ENCODE measurements at places on chromosomes 11 and 22. TPM values are rescaled to one million over a fixed set of nuclear protein-coding genes. Genes with fewer than 3 reads are reported as not detected.

DNA sequence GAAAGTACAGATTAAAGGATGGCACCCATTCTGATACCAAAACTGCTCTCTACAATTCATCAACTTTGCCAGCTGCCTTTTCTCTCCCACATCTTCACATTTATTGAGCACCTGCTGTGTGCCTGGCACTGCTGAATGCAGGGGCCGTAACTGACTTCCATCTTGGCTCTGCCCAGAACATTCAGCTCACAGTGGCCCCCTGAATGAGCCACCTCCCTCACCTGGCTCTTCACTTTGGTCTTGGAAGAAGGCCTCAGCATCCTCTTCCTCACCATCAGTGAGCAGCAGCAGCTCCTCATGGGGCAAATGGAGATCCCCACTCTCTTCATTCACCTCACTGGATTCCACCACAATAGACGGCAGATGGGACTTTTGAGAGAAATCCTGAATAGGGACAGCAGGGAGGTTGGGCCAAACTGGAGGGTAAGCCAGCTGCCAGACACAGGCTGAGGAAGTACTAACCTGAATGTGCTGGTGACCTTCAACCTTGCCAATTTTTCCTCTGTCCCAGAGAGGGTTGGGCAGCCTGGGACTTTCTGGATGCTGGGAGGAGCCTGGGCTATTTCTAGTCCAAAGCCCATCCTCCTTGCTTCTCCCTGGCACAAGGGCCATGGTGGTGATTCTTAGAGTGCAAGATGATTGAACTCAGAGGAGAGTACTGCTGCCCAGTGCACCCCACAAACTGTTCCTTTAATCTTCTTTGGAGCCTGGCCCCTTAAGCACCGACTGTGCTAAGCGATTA, 1.9 kb upstream of the UQCC3 start:
- peak overlapping the region; percentile 45 for H3K27ac ChIP-seq
- peak; percentile 47 for DNase-seq
- H3K27me3 ChIP-seq, result no peaks in the 10 kb centered on the region

- no peak for DNase-seq
- H3K4me1 ChIP-seq, result peaks cover 5% of the 10 kb centered on the region
- no peak overlapping the region for H3K4me3 ChIP-seq
- H3K27me3 ChIP-seq, result no peaks in the 10 kb centered on the region
- peaks cover 40% of the 10 kb centered on the region for H3K36me3 ChIP-seq
Observed at GRCh38 chr11:86013713-86014112, 55.2 kb downstream of the PICALM start.

Gene CNTN5
- total RNA-seq, result not detected

Gene SYT9
- total RNA-seq, result not detected

Gene OR10V1
- total RNA-seq, result not detected

Gene CAPN5
- 0.22 TPM for total RNA-seq

Gene GRIK4
- 0.04 TPM for total RNA-seq

Gene BATF2
- 3.9 TPM for total RNA-seq

Gene TMEM25
- total RNA-seq, result 7.5 TPM

- H3K4me1 ChIP-seq, result no peaks in the 10 kb centered on the region
- H3K36me3 ChIP-seq, result no peaks in the 10 kb centered on the region
- H3K27ac ChIP-seq, result no peak overlapping the region
- peaks cover 37% of the 10 kb centered on the region for H3K27me3 ChIP-seq
- no peak for DNase-seq
Observed at GRCh38 chr11:128916681-128917080, 25.5 kb downstream of the KCNJ5 start.

DNA sequence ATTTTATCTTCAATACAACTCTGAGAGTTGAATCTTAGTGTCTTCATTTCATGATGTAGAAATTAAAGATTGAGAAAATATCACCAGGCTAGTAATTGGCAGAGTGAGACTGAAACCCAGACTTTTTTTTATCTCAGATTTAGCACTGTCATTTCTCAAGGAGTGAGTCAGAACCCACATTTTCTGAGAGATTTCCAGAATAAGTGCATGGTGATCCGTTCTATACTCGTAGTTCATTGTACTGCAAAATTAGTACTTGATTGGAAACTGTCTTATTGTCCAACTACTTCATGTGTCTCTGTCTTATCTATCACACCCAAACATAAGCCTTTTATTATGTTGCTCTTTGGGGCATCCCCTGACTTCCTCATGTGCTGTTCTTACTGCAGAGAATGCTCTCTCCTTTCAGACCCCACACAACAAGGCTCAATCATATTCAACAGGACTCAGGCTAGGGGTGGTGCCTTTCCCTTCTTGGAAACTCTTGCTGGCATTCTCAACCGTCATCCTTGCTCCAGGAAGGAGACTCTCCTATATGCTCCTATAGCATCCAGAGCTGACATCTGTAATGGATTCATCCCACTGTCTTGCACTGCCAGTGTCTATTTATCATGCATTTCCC, 76.7 kb upstream of the BLID start:
- H3K27ac ChIP-seq, result no peak overlapping the region
- H3K4me1 ChIP-seq, result peaks cover 9% of the 10 kb centered on the region
- DNase-seq, result no peak
- H3K27me3 ChIP-seq, result no peaks in the 10 kb centered on the region
- no peak overlapping the region for H3K4me3 ChIP-seq
- no peaks in the 10 kb centered on the region for H3K36me3 ChIP-seq

Gene CDC42EP1
- total RNA-seq, result 29.5 TPM

DNA sequence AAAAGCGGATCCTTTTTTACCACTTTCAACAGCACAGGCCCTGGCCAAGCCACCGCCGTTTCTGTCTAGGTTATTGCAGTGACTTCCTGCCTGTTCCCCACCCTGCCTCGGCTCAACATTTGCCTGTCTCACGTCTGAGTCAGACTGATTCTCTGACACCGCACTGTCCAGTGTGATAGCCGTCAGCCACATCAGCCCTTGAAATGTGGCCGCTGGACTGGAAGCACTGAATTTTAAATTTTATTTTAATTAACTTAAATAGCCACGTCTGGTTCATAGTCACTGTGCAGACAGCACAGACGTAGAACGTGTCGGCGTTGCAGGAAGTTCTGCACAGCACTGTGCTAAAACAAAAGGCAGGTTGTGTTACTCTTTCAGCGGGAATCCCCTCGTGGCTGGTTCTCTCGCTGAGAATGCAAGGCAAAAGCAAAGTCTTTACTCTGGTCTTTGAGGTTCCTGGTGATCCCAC, 56.3 kb upstream of the ADSL start:
- no peak overlapping the region for H3K27ac ChIP-seq
- no peak overlapping the region for H3K4me3 ChIP-seq
- H3K36me3 ChIP-seq, result peaks cover 18% of the 10 kb centered on the region
- DNase-seq, result no peak
- H3K4me1 ChIP-seq, result no peaks in the 10 kb centered on the region
- no peaks in the 10 kb centered on the region for H3K27me3 ChIP-seq

Gene SPTBN2
- total RNA-seq, result 4.0 TPM

Data from HepG2 (cell line).